ENCODE measurements at places on chromosomes 12 and 14.

DNA sequence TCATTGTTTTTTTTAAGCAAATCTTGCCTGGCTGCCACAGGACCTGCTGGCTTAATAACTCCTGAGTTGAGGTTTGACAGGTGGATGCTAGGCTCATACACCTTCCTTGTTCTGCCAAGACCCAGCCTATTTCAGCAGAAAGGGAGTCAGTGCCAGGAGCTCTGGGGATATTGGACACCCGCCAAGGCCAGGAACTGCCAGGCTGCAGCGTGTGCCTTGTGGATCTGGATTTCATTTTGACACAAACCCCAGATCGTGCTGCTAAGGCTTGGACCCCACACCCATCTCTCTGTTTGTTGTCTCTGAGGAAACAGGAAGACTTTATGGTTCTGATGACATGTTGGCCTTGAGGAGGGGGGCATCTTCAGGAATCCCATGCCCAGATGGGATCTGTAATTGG is 44.4 kb upstream of the PRIMA1 start:
- DNase-seq = no peak

DNA sequence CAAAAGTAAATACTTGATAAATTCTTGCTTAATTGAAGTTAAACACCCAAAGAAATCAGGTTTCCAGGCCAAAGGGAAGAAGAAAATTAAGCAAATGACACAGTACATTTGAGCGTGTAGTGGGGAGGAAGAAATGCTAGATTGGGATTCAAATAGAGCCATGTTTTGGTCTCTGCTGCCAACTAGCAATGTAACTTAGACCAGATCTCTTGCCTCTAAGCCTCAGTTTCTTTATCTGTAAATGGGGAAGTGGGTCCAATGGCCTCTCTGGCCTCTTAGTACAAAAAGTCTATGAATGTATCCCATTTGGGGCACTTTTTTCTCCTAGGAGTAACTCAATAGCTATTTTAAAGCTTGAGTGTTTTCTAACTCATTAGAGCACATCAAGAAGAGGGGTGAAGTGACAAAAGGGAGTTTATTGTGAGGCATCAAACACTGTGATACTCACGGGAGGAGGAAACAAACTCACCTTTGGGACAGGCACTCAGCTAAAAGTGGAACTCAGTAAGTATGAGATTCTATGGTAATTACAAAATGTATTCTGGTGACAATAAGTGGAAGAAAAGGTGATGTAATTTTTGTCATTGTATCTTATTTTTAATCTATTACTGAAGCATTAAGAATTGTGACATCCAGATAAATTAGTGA is 55.8 kb downstream of the DAD1 start:
- no peak for DNase-seq

DNA sequence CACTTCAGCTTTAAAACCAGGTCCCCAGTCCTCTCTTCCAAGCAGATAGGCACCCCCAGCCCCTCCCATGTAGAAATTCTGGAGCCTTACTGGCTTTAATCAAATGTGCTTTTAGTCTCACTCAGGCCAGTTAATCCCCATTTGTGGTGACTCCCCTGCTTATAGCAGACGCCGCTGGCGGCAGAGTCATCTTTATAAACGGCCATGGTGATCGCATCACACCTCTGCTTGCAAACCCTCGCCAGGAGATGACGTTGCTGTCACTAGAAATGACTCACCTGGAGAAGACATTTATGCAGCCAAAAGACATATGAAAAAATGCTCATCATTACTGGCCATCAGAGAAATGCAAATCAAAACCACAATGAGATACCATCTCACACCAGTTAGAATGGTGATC is 369.3 kb downstream of the VRK1 start:
- no peak for DNase-seq

DNA sequence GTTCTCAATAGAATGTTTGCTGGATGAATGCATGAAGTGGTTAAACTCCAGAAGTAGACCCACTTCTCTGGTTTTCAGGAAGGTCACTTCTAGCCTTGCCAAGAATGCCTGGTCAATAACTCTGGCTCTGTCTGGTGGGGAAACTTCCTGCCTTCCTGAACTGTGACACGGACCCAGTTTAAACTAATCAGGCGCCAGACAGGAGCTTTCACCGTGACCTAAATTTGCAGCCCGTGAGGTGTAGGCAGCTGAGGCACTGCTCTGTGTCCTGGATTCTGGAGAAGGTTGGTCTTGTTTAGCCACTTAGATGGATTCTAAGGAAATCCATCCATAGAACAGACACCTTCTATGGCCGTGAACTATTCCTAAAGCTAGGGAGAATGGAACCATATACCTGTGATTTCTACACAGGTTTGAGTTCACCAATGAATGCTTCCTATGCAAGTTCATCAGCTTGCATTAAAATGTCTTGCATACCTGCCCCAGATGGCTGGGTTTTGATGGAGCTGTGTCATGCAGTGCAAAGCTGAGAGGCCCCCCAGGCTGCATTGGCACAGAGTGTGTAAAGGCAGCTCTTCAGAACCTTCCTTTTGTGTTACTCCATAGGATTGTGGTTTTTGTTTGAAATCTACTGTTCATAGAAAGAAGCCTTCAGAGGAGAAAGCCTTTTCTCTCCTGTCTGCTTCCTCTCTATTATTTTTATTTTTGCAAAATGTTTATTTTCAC is 4.4 kb downstream of the CHST11 start:
- DNase-seq = no peak

DNA sequence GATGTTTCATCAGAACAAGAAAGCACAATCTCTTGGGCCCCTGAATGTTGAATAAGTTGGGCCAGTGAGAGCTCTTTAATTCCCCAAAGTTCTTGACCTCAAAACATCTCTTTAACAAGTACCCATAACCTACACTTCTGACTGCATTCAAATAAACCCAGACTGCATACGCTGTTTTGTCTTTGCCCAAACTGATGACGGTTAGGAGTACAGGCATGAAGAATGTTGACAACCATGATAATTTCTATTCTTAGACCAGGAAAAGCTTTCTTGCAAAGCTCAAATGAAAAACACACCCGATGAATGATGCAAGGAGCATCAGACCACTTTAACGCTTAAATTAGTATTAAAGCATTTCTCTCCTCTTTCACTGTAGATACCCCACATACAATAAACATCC is 11.7 kb upstream of the RAB3IP start:
- no peak for DNase-seq

- DNase-seq = peak; percentile 69
Observed at GRCh38 chr12:103877934-103878510, 37.0 kb upstream of the NT5DC3 start.

DNA sequence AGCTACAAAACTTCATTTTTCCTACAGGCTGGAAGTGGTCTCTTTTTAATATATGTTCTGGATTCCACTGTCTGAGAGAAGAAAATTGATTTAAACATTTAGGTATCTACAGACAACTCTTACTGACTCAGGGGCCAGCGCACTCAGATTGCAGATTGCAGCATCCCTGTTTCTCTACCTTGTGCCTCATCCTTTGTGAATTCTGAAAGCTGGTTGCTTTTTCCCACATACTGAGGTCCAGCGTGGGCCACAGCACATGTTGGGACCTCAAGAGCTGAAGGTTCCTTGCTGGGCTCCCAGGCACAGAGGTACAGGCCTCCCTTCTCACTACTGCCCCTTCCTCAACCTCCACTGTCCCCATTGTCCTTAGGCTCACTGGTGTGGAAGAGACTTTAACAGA is 101.7 kb upstream of the CCDC175 start:
- DNase-seq = no peak

DNA sequence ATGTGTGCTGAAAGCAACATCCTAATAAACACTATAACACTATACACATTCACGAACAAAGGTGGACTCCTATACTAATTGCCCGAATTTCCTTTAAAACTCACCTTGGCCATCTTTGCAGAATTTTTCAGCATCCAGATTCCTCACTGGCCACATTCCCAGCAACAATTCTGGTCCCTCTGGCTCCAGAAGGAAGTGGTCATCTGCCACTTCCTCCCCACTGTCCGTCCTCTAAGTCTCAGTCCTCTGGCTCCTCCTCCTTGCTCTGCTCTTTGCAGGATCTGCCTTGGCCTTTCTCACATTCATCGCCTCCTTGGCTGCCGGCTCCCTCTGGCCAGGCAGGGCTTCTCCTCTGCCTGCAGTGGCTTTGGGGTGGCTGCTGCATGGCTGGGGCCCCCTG is 426.0 kb downstream of the FUT8 start:
- no peak for DNase-seq

- DNase-seq = no peak
Observed at GRCh38 chr14:25837551-25837965, 760.3 kb downstream of the NOVA1 start.

DNA sequence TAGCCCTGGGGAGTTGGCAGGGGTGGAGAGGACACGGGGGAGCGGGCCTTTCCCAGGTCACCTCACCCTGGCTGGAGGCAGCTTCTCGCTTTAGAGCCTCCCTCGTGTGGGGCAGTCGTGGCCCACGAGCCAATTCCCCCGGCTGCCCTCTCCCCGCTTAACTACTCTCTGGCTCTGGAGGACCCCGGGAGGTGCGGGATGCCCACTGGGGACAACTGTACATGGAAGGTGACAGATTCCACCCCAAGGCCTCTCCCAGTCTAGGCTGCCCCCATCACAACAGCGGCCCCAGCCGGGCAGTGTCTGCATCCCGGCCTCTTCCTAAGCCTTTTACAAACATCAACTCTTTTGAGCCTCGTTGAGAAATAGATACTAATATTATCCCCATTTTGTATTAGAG is 78.1 kb downstream of the KIF26A start:
- DNase-seq = no peak

- no peak for DNase-seq
Observed at GRCh38 chr14:22486675-22487074, 102.3 kb downstream of the DAD1 start.

DNA sequence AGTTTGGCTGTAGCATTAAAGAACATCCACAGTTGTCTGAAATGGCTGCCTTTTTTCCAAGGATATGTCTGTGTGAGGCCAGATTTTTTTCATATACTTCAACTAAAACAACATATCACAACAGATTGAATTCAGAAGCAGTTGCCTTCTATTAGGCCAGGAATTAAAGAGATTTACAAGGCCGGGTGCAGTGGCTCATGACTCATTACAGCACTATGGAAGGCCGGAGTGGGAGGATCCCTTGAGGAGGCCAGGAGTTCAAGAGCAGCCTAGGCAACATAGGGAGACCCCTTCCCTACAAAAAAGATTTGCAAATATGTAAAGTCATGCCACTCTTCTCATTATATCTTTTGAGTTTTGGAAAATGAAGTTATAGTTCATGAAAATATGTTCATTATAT is 108.6 kb downstream of the KTN1 start:
- DNase-seq = no peak

GRCh38 chr14:57232006-57232405 is 36.7 kb downstream of the EXOC5 start:
- no peak for DNase-seq
